DMS153 (cell line): ENCODE measurements at places on chromosomes 7 and 10.

GRCh38 chr7:46680147-46680546, 759.1 kb upstream of the IGFBP3 start:
- DNase-seq = no peak

- DNase-seq = peak; percentile 6
Measured at GRCh38 chr10:119030421-119031250, 1.1 kb downstream of the NANOS1 start.

DNA sequence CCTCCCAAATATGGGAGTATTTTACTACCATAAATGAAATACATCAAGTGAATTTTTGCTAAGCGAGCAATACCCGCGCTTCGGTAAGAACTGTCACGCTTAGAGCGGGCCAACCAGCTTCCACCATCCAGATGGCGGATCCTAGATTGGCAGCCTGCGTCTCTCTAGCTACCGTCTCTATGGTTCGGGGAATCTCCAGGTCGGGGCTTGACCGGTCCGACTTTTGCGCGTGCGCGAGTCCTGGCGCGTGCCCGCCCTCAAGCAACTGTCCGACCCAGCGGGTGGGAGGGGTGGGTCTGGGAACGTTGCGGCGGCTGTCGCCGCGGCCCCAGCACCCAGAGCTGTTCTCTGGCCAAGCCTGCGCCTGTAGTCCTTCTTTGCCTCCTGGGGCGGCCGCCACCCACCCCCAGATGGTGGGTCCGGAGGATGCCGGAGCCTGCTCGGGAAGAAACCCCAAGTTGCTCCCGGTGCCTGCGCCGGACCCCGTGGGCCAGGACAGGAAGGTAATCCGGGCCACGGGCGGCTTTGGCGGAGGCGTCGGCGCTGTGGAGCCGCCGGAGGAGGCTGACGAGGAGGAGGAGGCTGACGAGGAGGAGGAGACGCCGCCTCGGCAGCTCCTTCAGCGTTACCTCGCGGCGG, at the start of gene TBC1D12:
TSS of gene TBC1D12 (plus strand) at position 338 of the 639 bp plus-strand sequence. CDS start at position 411, 73 bp downstream.
- peak; percentile 88 for DNase-seq

DNA sequence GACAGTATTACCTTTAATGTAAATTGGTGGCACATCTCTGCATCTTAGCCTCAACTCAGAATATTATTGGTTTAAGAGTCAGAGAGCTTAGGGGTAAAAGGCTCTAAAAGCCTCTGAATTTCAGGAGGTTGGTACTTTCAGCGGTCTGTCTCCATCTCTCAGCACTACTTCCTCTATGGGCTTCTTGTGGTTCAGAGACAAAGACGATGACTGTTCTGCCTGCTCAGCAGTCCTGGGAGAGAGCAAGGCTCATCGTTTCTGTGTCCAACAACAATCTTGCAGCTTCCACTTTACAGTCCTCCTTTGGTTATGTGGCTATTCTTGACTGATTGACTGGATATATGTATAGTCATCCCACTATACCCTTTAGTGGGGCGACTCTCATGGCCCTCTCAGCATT, 394.7 kb downstream of the AUTS2 start:
- DNase-seq = no peak

DNA sequence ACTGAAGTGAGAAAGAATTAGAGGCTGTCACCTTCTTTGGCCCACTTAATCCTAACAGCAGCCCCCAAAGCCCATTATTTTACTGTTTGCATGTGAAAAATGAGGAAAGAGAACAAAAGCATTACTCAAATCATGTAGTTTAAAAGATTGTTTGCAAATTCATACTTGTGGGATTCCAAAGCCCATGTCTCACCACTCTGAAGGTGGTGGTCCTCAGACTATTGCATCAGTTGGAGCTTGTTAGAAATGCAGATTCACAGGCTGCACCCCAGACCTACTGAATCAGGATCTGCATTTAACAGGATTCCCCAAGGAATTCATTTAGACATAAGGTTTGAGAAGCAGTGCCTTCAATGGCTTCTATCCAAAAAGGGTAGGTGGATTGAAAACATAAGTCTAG, 93.7 kb upstream of the PDE1C start:
- no peak for DNase-seq

GRCh38 chr10:613271-614138, 76.0 kb downstream of the DIP2C start:
- peak; percentile 61 for DNase-seq

- DNase-seq = no peak
Measured at GRCh38 chr7:100071018-100071723, 10.4 kb downstream of the ZNF3 start.

GRCh38 chr7:65832281-65832680, 40.6 kb upstream of the VKORC1L1 start:
- no peak for DNase-seq

DNA sequence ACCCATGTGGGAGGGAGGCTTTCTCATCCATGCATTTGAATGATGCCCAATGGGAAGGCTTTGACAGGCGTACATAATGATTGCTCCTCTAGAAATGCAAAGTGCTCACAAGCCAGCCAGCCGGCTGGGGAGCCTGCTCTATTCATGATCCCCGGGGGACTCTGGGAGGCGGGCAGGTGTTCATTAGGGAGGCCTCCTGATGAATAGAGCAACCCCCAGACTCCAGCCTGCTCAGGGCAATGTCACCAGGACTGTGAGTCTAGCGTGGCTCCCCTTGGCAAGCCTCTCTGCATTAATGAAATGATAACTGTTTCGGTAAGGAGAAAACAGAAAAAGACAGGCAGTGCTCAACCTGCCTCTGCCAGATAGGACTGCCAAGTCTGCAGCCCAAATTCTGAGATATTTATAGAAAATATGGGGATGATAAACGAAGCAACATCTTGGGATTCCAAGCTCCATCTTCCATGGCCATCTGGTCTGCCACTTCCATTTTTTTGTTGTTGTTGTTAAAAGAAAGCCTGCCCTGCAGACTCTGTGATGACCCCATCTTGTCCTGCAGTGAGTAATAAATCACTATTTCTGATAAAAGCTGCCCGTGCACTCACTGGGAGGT, 236.4 kb downstream of the PRPF18 start:
- DNase-seq = no peak

- DNase-seq = no peak
Measured at GRCh38 chr10:86481761-86482160, 39.8 kb downstream of the WAPL start.

DNA sequence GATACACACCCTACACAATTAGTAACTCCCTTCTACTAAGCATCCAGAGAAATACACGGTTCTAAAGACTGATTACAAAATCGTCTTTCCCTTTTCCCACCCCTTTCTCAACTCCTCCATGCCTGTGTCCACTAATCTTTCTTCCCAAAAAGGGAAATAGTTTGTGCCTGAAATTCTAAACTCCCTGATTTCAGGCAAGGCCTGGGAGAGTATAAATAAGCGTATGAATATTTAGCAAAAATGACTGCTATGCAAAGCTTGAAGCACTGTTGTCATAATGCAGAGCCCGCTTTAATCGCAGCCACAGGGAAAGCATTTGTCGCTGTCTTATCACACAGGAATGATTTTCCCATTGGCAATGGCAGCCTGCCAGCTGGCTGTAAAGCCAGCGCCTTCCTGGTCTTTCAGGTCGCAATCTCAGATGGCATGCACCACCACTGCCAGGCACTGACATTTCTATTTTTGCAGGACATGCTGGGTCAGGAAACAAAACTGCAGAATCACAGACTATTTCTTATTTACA, 142.9 kb upstream of the PCGF5 start:
- DNase-seq = peak; percentile 79

- no peak for DNase-seq
Measured at GRCh38 chr10:132392184-132392800, 4.7 kb upstream of the PWWP2B start.

DNA sequence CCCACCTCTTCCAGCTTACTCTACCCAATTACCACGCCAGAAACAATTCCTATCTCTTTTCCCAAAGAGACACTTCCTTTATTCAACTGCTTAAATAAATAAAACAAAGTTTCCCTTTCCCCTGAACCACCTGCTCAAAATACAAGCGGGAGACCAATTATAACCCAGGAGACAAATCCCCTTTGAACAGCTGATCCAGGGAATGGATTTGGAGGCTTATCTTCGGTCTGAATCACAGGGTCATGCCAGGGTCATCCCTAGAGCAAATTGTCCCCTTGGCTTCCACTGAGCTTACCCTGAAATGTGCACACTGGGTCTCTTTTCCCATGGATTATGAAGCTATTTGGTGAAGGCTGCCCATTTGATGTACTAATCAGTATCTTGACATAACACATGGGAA, 99.9 kb upstream of the JAZF1 start:
- DNase-seq = no peak

DNA sequence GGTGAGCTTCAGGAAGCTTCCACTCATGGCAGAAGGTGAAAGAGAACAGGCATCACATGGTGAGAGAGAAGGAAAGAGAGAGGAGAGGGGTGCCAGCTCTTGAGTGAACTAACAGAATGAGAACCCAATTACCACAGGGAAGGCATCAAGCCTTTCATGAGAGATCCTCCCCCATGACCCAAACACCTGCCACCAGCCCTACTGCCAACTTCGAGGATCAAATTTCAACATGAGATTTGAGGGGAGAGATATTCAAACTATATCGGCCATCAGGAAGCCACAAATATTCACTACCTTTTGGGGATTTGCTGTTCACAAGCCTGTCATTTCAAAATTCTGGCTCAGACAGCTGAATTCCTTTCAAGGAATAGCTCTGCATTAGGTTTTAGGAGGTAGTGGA, 39.9 kb upstream of the SMNDC1 start:
- DNase-seq = peak; percentile 28

DNA sequence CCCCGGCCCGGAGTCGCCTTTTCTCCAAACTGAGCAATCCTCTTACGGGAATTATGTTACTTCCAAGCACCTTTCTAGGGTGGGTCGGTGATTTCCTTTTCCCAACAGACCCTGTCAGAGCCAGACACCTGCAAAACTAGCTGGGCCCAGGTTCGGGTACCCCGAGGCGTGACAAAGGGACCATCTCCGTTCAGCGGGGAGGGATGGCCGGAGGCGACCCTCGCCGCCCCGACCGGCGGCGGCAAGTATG, 445 bp downstream of the PPA1 start:
- DNase-seq = no peak

- DNase-seq = no peak
Measured at GRCh38 chr7:164882-165660, 27.3 kb upstream of the FAM20C start.

DNA sequence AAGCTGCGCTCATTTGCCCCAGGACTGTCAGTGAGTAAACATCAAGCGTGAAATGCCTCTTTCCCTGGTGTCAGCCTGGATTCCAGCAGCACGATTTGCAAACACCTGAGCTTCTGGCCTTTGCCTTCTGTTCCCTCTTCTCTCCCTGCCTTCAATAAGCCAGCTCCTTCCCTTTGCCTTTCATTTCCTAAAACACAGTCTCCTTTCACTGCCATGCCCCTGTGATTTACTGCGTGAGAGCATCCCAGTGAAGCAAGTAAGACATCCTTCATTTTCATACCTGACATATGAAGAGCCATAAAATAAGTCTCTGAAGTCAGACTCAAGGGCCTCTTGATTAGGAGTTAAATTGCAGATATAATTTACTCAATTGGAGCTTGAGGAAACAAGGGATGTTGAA, 681.8 kb downstream of the TYW1 start:
- no peak for DNase-seq

DNA sequence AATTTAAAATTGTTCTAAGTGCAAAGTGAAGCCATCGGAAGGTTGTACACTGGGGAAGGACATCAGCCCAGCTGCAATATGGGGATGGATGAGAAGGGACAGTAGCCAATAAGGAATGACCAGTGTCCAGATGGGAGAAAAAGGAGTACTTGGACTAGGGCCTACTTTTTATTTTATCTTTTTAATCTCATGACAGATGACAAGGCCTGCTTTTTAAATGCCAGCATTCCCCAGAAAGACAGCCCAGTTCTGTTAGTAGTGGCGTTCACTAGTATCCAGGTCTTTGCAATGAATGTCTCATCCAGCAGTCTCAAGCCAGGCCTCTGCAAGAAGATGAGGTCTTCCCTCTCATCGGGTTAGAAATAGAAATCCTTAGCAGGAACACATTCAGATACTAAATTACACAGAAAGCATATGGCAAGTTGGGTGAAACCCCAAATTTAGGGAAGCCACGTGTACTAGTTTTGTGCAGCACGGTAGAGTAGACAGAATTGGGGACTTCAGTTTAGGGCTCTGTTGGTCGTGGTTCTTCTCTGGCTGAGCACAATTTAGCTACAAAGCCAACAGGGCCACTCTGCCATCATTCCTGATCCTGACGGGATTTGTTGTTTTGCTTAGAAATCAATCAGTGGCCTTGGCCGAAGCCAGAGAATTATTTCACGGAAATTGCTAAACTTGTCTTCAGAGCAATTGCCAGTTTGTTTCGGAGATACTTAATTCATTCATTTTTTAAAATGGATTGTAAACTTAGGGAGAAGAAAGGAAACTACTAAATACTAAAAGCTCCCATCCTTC, 227.8 kb downstream of the ARHGAP21 start:
- DNase-seq = no peak

DNA sequence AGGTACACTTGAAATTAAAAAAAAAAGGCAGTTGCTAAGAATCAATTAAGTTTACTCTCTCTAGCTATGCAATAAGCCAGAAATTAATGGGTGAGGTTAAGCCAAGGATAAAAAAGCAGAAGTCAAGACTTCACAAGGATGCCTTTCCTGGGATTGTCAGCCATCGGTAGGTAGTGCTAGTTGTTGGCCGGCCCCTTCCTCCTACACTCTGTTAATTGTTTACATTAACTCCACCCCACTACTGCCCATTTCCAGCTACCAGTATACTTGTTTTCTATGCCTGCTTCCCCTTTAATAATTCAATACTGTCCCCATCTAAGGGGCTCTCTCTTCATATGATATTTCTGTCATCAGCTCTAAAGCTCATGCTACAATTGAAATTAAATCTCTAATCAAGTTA, 461.0 kb downstream of the IPMK start:
- no peak for DNase-seq

- no peak for DNase-seq
Measured at GRCh38 chr7:144255471-144255897, 9.1 kb downstream of the OR2A7 start.

DNA sequence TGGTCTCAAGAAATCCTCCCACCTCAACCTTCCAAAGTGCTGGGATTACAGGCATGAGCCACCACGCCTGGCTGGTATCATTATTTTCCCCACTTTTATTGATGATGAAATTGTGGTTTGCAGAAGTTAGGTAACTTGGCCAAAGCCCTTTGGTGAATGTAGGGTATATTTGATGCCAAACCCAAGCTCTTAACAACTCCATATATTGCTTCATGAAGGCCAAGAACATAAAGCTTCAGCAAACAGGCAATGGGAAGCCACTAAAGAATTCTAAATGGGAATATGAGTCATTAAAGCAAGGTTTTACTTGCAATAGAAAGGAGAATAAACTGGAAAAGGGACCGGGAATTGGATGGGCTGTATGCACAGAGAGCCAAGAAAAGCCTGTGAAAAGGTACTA, 142.7 kb downstream of the KMT2E start:
- no peak for DNase-seq

DNA sequence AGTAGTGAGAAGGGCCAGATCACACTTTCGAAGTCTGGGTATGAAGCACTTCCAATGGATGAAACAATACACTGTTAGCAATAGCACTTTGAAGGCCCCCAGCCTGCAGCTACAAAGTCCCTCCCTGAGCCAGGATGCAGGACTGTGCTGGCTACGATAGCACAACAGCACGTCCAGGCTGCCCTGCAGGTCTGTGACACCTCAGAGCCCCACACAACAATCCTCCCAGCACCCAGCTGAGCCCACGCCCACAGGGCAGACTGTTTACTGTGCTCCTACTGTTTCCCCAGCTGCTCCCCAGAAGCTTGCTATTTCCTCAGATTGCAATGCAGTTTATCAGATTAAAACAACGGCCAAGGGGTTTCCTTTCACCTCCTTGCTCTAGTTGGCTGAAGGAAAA, 71.4 kb downstream of the HTR5A start:
- no peak for DNase-seq

- no peak for DNase-seq
Measured at GRCh38 chr10:127408733-127409132, 140.4 kb upstream of the NPS start.
